ENCODE measurements at places on chromosomes 6 and 20. TPM values are rescaled to one million over a fixed set of nuclear protein-coding genes. Genes with fewer than 3 reads are reported as not detected.

DNA sequence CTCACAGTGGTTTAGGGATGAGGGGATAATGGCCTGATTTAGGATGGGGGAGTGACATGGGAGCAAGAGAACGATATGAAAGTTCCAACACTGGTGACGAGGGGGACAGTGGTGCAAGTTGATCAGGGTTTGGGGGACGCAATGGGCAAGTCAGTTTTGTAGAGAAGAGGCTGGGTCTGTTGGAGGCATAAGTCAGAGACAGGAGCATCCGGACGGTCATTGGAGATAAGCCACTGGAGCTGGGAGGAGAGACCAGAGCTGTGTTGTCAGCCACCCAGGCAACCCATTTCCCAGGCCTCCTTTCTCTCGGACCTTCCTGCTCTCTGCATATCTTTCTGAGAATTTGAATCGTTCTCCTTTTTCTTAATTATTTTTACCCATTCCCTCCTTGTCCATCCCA, 9.5 kb downstream of the DNPH1 start:
- H3K27ac ChIP-seq = no peak overlapping the region
- no peak for DNase-seq
- H3K4me3 ChIP-seq = no peak overlapping the region
- no peaks in the 10 kb centered on the region for H3K27me3 ChIP-seq

- no peak for DNase-seq
- H3K4me3 ChIP-seq = no peak overlapping the region
- no peaks in the 10 kb centered on the region for H3K27me3 ChIP-seq
- H3K27ac ChIP-seq = no peak overlapping the region
- H3K4me1 ChIP-seq = no peaks in the 10 kb centered on the region
These were observed 491.1 kb downstream of the UTRN start for GRCh38 chr6:144776031-144776819.

GRCh38 chr6:723540-723939, 30.6 kb upstream of the EXOC2 start:
- H3K27me3 ChIP-seq = no peaks in the 10 kb centered on the region
- no peaks in the 10 kb centered on the region for H3K36me3 ChIP-seq
- no peak overlapping the region for H3K27ac ChIP-seq
- no peak overlapping the region for H3K4me3 ChIP-seq
- DNase-seq = no peak

- no peaks in the 10 kb centered on the region for H3K27me3 ChIP-seq
- peaks cover 31% of the 10 kb centered on the region for H3K4me1 ChIP-seq
- no peak overlapping the region for H3K4me3 ChIP-seq
- DNase-seq = peak; percentile 81
These were observed 19.1 kb upstream of the HLA-DQB1 start for GRCh38 chr6:32685603-32686002.

DNA sequence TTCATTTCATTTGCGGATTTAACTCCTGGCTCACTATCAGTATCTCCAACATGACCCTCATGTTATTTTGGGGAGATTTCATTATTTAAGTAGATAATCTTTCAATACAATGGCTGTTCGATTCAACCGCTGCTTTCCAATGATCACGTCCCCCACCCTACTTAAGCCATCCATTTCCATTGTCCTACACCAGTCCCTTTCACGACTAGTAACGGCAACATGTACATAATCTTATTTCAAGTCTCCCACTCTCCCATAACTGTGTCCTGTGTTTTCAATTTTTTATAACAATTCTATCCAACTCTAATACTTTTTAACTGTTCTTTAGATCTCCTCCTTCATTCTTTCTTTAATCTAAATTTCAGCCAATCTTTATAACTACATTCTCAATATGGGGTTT, 890.8 kb upstream of the MAP3K7 start:
- no peak overlapping the region for H3K27ac ChIP-seq
- H3K36me3 ChIP-seq = no peaks in the 10 kb centered on the region
- H3K4me3 ChIP-seq = no peak overlapping the region
- no peak for DNase-seq
- no peaks in the 10 kb centered on the region for H3K4me1 ChIP-seq

DNA sequence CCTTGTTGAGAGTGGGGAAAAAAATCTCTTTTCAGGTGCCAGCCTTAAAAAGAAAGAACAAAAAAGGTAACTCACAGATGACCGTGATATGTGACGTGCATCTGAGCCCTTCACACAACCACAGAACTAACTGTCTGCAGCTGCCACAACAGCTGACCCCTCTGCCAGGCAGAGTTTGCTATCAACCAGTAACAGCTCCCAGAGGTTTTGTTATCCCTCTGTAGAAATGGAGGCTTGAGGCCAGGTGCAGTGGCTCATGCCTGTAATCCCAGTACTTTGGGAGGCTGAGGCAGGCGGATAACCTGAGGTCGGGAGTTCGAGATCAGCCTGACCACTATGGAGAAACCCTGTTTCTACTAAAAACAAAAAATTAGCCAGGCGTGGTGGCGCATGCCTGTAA, 42.8 kb downstream of the SLC52A3 start:
- no peaks in the 10 kb centered on the region for H3K36me3 ChIP-seq
- H3K27ac ChIP-seq = no peak overlapping the region
- H3K27me3 ChIP-seq = peaks cover 4% of the 10 kb centered on the region
- H3K4me3 ChIP-seq = no peak overlapping the region
- peaks cover 4% of the 10 kb centered on the region for H3K4me1 ChIP-seq

DNA sequence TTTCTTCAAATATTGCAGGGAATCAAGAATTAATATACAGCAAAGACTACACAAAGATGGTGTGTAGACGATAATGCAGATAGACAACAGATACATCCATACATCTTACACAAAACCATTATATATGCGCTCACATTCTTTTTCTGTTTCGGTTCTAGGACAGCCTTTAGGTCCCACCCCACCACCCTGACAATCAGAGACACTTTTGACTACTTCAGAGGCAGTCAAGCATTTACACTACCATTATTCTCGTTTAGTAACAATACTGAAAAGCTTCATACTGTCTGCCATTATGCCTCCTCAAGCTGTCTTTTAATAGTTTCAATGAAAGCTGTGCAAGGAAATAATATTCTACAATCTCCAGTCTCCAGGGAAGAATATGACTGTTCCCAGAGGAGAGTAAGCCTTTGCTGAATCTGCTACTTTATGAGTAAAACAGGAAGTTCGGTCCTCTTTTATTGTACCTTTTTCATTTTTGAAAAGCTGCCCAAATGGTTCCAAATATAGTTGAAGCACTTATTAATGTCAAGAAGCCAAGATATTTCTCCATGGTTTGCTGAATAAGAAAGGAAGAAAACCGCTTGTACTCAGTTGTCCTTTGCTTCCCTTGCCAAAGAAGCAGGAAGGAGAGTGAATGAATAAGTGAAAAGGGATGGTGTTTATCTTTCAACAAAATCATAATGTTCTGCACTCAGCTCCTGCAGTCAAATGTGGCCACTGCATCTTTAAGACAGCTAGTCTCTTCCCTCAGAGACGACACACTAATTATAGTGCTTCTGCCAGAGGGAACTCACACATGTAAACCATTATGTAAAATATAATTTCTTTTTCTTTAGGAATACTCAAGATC, 468.3 kb downstream of the CDC5L start:
- no peak overlapping the region for H3K4me3 ChIP-seq
- no peak overlapping the region for H3K27ac ChIP-seq
- no peak for DNase-seq
- H3K4me1 ChIP-seq = peaks cover 20% of the 10 kb centered on the region
- H3K27me3 ChIP-seq = no peaks in the 10 kb centered on the region
- no peaks in the 10 kb centered on the region for H3K36me3 ChIP-seq

DNA sequence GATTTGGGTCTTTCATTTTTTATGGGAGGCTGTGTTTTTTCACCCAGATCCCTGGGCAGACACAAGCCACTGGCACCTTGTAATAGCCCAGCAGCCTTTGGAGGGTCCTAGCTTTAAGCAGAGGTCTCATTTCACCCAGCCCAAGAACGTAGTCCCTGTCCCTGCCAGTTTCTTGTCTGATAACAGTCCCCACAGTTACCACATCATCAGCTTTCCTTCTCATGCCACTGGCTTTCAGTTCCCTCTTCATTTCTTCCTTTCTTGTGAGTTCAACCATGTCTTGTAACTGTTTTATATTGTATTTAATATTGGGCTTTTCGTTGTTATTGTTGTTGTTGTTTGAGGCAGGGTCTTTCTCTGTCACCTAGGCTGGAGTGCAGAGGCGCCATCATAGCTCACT, 10.6 kb downstream of the PNPLA1 start:
- H3K27ac ChIP-seq = no peak overlapping the region
- H3K27me3 ChIP-seq = peaks cover 12% of the 10 kb centered on the region
- no peaks in the 10 kb centered on the region for H3K4me1 ChIP-seq

- H3K27ac ChIP-seq = no peak overlapping the region
- no peaks in the 10 kb centered on the region for H3K4me1 ChIP-seq
- no peaks in the 10 kb centered on the region for H3K36me3 ChIP-seq
- no peaks in the 10 kb centered on the region for H3K27me3 ChIP-seq
- H3K4me3 ChIP-seq = no peak overlapping the region
These were observed 1114.8 kb upstream of the GJE1 start for GRCh38 chr6:141017941-141018340.

DNA sequence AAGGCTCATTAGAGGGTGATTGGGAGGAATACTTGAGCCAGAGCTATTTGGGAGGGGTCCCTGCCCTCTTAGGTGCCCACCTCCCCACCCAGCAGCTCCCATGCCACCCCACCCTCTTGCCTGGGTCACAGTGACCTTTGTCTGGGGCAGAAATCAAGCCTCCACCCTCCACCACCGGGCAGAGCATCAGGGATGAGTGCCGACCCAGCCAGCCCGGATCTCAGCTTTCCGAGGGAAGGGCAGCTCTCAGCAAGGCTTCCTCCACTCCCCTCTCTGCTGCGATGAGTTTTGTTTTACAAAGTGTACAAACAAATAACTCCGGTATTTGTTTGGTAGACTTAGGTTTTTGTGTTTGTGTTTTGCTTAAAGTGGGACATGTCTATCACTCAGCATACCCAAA, 136.7 kb upstream of the CST7 start:
- H3K36me3 ChIP-seq = no peaks in the 10 kb centered on the region
- no peak for DNase-seq
- H3K27me3 ChIP-seq = no peaks in the 10 kb centered on the region
- no peak overlapping the region for H3K4me3 ChIP-seq
- no peak overlapping the region for H3K27ac ChIP-seq

- no peak overlapping the region for H3K27ac ChIP-seq
- no peaks in the 10 kb centered on the region for H3K4me1 ChIP-seq
- no peak for DNase-seq
- no peaks in the 10 kb centered on the region for H3K27me3 ChIP-seq
These were observed 286.7 kb upstream of the POU3F2 start for GRCh38 chr6:98547634-98548033.

- H3K4me1 ChIP-seq = no peaks in the 10 kb centered on the region
- no peak for DNase-seq
- H3K36me3 ChIP-seq = peaks cover 39% of the 10 kb centered on the region
- no peaks in the 10 kb centered on the region for H3K27me3 ChIP-seq
- no peak overlapping the region for H3K27ac ChIP-seq
These were observed 503 bp upstream of the ZC2HC1B start for GRCh38 chr6:143863771-143864170.

The MUC22 gene
- not detected for polyA plus RNA-seq

The RIPPLY2 gene
- polyA plus RNA-seq = not detected

The OLIG3 gene
- not detected for polyA plus RNA-seq

The USP49 gene
- 0.18 TPM for polyA plus RNA-seq

The DSP gene
- not detected for polyA plus RNA-seq

The HDGFL1 gene
- not detected for polyA plus RNA-seq

The SIRPG gene
- polyA plus RNA-seq = 136 TPM

The C4A gene
- 0.17 TPM for polyA plus RNA-seq

Data from CD4-positive, alpha-beta memory T cell (primary cell).